ENCODE measurements at places on chromosomes 2 and 18.

DNA sequence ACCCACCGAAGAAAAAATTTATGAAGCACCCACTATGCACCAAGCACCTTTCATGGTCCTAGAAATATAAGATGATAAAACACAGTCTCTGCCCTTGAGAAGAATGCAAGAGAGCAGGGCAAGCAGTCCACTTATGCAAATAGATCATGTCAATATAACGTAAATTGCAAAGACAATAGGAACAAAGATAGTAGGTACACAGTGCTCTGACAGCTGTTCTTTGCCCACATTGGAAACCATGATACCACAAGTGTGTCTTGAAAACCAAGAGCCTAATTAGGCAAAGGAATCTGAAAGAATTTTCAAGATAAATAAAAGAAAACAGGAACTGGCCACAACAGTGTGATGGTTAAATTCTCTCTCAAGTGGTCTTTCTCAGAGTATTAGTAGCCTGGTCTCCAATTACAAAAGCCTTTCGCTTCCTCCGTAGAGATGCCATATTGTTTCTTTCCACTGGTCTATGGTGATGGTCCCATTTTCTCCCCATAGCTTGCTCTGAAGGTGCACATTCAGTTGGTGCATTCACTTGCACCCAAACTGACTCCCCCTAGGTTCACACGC lies 108.5 kb downstream of the VWC2L start:
- no peak for DNase-seq

DNA sequence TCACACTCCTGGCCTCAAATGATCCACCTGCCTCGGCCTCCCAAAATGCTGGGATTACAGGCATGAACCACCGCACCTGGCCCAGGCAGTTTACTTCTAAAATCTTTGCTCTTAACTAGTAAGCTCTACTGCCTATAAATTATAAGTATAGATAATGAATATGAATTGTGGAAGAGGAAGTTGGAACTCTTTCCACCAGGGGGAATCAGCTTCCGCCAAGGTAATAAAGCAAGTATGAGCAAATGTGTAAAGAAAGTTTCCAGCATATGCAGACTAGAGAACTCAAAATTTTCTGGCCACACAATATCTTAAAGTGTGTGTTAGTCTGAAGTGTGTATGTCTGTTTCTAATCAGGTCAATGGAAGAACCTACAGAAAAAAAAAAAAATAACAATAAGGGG lies 68.1 kb downstream of the RMDN2 start:
- DNase-seq: no peak

- no peak for DNase-seq
Observed at GRCh38 chr18:59916746-59917145, 16.9 kb downstream of the PMAIP1 start.

- no peak for DNase-seq
Observed at GRCh38 chr18:51519571-51519970, 322.1 kb upstream of the MEX3C start.

DNA sequence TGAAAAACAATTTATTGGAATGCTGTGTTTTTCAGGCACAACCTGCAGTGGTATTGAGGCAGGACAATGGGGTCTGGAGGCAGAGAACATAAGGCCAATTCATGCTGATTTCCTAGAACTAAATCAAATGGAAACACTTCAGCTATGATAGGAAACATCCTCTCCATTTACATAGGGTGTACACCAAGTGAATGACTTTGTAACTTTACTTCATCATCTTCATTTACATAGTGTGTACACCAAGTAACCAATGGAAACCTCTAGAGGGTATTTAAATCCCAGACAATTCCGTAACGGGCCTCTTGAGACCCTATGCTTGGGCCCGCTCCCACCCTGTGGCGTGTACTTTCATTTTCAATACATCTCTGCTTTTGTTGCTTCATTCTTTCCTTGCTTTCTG lies 32.2 kb upstream of the ST8SIA5 start:
- DNase-seq: no peak

GRCh38 chr2:214005337-214005736 lies 405.5 kb upstream of the VWC2L start:
- DNase-seq: no peak

GRCh38 chr18:50027996-50028395 lies 167.0 kb downstream of the MYO5B start:
- no peak for DNase-seq

DNA sequence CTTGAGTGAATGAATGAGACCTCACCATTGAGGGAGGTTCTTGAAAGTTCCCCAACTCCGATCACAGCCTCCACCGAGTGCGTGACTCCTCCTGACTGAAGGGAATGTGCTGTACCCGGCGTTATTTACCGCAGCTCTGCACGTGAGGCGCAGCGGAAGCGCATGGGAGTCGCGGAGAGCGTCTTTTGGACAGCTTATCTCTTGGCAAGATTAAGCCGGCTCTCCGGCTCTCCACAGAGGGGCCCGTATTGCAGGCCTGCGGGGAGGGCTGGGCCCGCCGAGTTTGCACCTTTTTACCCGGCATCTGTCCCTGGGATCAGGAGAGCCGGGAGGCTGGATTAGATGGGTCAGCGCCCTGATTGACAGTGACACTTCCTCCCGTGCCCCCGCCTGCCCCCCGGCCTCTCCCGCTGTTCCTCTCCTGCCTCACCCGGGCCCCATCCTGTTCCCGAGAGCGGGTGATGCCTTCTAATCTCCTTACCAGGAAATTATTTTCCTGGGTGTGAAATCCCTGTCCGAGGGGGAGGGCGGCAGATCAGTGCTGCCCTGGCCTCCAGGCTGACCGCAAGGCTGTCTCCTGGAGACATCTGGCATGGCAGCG lies 176.3 kb downstream of the INHBB start:
- no peak for DNase-seq

- no peak for DNase-seq
Observed at GRCh38 chr2:184523732-184524131, 74.6 kb upstream of the ZNF804A start.

GRCh38 chr2:237581751-237582746 lies 8.5 kb downstream of the RAB17 start:
- no peak for DNase-seq

DNA sequence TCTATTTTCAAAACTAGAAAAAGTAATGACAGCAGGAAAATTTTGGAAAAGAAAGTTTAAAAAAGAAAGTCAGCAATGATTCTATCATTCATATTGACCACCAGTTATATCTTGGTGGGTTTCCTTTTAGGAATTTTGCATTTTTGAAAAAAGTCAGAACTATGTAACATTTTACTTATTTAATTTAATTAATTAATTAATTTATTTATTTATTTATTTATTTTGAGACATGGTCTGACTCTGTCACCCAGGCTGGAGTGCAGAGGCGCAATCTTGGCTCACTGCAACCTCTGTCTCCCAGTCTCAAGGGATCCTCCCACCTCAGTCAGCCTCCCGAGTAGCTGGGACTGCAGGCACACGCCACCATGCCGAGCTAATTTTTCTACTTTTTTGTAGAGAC lies 149.9 kb upstream of the ACAA2 start:
- DNase-seq: no peak

DNA sequence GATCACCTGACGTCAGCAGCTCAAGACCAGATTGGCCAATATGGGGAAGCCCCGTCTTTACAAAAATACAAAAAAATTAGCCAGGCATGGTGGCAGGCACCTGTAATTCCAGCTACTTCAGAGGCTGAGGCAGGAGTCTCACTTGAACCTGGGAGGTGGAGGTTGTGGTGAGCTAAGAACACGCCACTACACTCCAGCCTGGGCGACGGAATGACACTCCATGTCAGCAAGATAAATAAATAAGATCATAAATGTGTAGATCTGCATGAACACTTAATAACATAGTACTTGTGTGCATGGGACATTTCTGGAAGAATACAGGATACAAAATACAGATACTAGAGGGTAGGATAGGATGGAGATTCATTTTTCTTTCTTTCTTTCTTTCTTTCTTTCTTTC lies 9.1 kb downstream of the EHD3 start:
- DNase-seq: no peak

DNA sequence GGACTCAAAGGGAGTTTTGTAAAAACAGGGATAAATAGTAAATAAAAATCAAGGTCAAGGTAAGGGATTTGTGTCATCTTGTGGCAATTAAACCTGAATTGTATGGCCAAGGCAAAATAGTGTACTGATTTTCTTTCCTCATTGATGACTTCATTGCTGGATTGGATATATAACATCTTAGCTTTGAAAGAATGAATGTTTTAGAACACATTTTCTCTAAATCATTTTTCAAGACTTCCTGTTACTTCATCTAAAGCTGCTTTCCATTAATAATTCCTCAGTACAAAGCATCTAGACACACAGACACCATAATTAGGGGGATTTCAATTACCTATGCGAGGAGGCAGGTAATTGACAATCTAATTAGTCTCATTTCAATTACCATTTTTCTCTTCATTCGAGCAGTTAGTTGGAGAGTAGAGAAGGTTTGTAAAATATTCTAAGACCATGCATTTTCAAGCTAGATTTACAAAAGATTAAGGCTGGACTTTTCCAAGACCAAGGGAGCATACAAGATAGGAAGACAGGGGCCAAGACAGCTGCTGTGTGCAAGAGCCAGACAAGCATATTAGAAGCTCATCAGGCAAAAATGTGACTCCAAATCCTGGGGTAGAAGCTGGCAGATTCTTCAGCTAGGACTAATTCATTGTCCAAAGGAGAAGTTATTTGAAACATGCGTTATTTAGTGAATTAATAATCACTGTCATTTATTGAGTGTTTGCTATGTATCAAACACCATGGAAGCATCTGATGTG lies 253.6 kb downstream of the EPHA4 start:
- no peak for DNase-seq

DNA sequence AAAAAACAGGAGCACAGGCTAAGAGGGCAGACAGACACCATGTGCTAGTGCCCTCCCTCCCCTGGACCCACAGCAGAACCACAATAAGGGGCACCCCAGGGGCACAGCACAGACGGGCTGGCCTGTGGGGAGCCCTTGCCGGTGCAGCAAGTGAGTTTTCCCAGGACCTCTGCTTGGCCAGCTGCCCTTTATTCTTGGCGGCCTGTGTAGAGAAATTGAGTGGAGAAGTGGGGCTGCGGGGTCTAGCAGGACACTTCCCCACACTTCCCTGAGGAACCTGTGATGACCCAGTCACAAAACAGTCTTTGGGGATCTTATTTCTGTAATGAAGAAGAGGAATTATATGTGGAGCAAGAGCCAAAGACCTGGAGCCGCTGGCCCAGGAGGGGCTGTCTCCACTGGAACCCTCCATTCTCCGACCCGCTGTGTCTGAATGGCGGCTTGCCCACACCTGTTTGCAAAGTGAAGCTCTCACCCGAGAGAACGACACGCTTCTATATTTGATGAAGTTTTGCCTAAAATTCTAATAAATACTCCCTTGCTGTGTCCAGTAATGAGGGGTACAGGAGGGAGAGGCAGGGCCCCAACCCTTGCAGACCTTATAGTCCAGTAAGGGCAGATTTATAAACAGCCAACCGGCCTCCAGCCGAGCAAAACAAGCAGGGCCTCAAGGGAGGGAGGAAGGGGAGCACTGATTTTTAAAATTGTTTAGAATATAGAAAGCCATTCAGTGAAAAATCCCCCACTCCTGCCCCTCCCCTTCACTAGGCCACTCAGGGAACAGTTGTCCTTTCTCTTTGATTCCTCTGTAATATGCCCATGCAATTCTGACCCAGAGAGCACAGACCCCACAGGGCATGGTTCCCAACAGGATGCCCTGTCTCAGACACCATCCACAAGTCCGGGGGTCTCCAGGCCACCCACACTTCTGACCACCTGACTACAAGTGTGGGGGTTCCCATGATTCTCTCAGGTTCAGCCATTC lies 44.7 kb upstream of the SNED1 start:
- no peak for DNase-seq

GRCh38 chr2:65379721-65380171 lies 52.7 kb downstream of the SPRED2 start:
- no peak for DNase-seq

DNA sequence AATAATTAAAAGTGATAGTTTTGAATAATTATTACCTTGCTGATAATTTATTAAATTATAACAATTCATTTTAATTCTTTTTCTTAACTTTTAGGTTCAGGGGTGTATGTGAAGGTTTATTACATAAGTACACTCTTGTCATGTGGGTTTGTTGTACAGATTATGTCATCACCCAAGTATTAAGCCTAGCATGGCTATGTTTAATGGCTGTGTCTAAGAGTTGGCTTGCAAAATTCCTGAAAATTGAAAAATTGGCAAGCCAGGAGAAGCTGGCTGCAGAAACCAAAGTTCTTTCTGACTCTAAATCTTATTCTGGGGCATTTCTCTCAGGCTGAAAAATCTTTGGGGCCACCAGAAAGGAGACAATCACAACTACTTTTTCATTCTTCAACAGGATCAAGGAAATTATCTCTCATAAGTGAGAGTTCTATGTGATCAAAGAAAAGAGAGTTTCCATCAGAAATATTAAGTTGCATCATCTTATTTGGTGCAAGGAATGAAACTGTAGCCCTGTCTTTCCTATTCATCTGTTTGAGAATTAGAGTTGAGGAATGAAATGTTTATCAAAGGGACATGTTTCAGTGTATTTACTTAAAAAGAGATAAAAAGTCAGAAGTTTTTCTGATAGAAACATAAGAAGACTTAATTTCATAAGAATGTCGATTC lies 412.1 kb upstream of the CDH2 start:
- no peak for DNase-seq

DNA sequence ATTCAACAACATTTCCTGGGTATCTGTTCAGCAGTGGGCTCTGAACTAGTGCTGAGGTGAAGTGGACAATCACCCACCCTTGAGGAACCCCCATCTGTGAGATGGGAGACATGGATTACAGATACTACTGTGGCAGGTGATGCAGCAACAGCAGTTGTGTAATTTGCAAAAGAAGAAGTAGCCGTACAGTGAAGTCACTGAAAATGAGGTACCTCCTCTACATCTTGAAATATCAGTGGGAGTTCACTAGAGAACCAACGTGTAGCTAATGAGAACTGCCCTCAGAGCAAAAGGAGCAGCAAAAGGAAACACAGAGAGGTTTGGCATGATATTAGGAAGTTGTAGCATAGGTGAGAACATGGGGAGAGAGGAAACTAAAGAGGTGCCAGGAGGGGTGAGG lies 41.3 kb downstream of the VSNL1 start:
- DNase-seq: no peak

DNA sequence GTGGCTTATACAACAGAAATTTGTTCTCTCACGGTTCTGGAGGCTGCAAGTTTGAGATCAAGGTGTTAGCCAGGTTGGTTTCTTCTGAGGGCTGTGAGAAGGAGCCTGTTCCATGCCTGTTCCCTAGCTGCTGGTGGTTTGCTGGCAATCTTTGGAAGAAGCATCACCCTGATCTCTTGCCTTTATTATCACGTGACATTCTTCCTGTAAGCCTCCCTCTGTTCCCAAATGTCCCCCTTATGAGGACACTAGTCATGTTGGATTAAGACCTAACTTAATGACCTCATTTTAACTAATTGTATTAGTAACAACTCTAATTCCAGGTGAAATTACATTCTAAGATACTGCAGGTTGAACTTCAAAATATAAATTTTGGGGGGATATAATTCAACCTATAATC lies 135.2 kb downstream of the DPP10 start:
- no peak for DNase-seq

All from stimulated activated CD8-positive, alpha-beta memory T cell treated with anti-CD3 and anti-CD28 coated beads, Interleukin-4, amount 100 ng/mL, for 1 hour (primary cell).